RWPE2 (cell line): ENCODE measurements at places on chromosomes 2 and 18.

- no peak for DNase-seq
These were observed 105.3 kb downstream of the PAX3 start for GRCh38 chr2:222193328-222193983.

DNA sequence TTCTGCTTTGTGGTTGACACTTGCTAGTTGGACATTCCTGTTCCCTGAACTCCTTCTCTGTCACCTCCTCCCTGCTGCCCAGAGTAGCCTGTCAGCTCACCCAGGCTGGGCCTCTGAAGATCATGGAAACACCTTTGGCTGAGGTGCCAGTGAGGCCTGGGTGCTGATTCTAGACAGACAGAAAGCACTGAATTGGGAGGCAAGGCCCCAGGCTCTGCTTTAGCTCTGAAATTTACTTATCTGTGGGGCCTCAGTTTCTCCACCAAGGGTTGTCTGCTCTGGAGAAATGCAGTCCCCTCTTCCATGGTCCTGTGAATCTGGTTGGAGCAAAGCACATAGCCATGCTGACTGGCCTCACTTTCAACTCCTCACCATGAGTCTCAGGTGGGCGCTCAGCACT is 104.6 kb upstream of the SIX3 start:
- no peak for DNase-seq

DNA sequence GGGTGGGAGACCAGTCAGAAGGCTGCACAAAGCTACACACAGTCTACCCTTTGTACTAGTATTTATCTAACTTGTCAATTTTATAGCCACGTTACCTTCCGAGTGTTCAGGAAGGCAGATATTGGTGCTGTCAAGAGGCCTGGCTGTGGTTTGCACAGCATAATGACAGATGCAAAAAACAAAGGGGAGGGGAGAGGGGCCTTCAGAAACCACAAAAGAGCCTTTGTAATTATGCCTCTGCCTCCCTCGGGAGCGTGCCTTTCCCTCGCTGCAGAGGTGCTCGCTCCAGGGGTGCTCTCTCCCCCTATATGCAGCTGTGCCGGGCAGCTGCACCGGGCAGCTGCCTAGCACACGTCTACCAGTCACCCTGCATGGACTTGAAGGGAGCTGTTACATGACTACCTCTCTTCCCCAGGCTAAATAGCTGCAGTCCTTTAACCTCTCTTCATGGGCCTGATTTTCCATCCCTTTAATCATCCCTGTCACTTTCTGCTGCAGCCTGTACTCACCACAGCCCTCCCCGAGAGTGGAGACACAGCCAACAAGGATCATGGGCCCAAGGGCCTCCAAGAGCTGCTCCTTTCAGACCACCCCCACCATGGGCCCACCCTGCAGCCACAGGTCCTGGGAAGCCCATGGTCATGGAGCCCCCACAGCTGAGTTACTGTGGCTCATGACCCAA is 168.4 kb upstream of the PKDCC start:
- DNase-seq = no peak

GRCh38 chr2:162382278-162382677 is 38.3 kb downstream of the GCA start:
- no peak for DNase-seq

GRCh38 chr2:62143696-62144095 is 52.2 kb upstream of the B3GNT2 start:
- no peak for DNase-seq

- DNase-seq = no peak
These were observed 177.3 kb downstream of the HDAC4 start for GRCh38 chr2:239223310-239224198.

DNA sequence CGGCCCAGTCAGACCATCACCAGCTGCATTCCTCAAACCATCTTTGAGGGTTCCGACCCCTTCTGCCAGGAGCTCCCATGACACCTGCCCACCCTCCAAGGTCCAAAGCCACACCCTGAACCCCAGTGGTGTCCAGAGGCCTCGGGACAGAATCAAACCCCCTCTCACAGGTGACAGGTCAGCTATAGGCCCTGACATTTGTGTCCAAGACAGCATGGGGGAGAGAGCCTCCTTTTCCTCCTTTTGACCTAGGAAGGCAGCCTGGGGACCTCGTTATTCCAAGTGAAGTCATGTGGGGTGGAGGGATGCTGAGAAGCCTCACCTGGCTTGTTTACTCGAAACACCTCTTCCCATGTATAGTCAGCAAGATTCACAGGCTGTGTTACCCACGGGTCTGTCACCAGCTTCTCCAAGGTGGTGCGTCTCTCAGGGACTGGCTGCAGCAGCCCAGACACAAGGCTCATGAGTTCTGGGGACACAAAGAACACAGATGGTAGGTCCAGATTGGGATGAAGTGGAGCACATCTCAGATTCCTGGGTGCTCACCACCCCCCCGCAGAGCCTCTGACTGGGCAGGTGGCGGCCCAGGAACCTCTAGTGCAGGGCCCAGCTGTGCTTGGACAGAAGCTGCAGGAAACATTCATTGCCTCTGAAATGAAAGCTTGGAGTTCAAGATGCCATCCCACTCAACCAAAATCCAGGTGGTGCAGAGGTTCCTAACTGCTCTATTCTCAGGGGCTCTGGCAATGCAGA is 5.1 kb upstream of the MTERF4 start:
- no peak for DNase-seq

DNA sequence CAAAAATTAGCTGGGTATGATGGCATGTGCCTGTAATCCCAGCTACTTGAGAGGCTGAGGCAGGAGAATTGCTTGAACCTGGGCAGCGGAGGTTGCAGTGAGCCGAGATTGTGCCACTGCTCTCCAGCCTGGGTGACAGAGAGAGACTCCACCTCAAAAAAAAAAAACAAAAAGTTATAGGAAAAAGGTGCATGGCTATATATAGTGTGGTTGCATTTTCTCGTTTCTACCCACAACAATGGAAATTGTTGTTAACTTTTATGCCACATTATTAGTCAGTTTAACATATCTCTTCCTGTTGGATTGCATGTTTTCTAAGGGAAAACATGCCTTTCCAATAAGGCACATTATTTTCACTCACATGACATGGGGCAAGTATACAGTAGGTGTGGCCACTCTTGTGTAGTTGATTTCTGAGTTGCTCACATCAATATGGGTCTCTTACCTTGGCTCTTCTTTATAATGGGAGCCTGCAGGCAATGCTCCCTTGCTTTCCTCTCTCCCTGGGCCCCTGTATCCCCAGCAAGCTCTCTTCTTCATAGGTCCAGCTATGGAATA is 610.0 kb downstream of the RNF144A start:
- DNase-seq = no peak

GRCh38 chr2:30145826-30146336 is 926 bp upstream of the YPEL5 start:
- no peak for DNase-seq

DNA sequence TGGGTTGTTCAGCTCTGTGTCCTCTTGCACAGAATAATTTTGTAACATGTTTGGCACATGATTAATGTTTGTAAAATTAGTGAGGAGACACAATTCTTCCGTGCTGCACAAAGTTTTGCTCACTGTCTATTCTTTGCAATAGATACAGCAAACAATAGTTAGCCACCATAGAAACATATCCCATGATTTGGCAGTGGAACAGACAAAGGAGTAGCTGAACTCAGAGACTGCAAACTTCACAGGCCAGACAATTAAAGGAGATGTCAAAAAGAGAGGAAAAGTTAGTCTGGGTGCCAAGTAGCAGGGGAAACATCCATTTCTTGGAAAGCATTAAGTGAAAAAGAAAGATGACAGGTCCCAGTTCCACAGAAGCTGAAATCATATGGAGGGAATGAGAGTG is 267.4 kb upstream of the NRXN1 start:
- no peak for DNase-seq

- DNase-seq = no peak
These were observed 185.9 kb upstream of the TPO start for GRCh38 chr2:1227274-1227900.

- no peak for DNase-seq
These were observed 24.8 kb downstream of the SMAD4 start for GRCh38 chr18:51054764-51055163.

DNA sequence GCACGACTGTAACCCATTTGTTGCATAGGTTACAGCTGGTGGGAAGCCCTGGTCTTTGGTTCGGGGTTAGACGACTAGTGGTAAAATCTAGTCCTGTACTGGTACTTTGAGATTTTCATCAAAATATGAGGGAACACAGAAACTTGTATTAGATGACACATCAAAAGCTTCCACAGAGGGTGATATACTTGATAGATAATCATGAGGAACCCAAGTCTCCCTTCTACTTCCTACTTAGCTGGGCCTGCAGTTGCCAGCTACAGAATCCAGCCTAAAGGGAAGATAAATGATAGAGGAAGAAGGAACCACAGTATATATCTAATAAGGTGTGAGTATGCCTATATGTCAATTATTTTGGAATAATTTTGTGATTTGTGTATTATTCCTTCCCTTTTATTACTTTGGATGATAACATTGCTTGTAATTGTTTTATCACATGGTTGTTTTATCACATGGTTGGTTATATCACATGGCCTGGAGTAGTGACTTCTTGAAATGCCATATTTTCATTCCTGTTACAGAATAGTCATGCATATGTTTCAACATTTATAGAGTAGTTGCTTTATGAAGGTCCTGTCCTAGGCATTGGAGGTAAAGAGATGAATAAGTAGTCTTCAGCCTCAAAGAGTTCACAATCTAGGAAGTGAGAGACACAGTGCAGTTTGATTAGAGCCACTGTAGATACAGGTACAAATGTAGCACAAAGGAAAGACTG is 2.9 kb downstream of the AGPS start:
- DNase-seq = no peak

- no peak for DNase-seq
These were observed 94.3 kb downstream of the ASB1 start for GRCh38 chr2:238521002-238521401.

DNA sequence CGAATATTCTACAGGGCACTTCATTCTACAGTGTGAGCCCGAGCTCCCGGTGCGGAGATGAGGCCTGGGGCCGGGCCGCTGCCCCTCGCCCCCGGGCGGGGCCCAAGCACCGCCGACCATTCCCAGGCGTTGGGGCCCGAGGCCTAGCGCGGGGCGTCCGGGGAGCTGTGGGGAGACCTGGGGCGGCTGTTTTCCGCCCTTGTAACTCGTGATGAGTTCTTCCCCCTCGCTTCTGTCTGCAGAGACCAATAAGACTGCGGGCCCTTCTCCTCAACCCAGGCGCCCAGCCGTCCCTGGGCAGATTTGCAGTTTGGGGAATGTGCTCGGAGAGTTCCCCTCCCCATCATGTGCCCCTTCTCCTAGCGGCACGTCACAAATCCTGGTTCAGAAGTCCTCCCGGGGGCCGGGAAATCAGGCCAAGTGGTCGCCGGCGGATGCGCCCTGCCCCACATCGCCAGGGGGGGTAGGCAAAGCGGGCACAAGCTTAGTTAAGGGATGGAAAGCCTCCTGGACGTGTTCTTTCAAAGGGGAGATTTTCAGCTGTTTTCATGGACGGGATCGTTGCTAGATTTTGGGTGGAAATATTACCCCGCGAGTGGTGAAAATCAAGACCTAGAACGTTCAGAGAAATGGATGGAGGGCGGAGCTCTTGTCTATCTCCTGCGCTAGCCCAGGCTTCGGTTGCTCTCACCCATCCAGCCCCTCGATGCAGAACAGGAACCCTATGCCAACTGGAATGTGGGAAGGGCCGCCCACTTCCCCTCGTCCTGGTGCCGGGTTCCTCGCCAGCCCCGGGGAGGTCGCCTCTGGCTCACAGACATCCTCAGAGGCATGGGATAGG is 18.8 kb upstream of the HAAO start:
- DNase-seq = no peak
